ENCODE measurements at places on chromosomes 13 and 19. TPM values are rescaled to one million over a fixed set of nuclear protein-coding genes. Genes with fewer than 3 reads are reported as not detected.

Gene TSPAN16
- total RNA-seq: not detected

Gene BCAM
- not detected for total RNA-seq

DNA sequence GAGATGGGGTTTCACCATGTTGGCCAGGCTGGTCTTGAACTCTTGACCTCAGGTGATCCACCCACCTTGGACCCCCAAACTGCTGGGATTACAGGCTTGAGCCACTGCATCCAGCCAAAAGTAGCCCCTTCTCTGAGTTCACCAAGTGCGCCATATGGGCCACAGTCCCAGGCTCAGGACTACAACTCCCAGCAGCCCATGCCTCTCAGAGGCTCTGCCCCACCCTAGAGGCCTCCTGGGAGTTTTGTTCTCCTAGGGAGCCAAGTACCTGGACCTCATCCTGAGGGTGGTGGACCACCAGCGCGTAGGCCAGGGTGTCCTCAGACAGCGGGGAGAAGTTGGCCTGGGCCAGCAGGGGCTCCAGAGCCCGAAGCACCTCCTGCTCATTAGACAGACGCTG, 18.8 kb downstream of the TMEM143 start:
- H3K27me3 ChIP-seq: no peaks in the 10 kb centered on the region
- H3K4me3 ChIP-seq: no peak overlapping the region
- no peak for DNase-seq
- no peaks in the 10 kb centered on the region for H3K4me1 ChIP-seq
- no peak overlapping the region for H3K27ac ChIP-seq
- H3K36me3 ChIP-seq: no peaks in the 10 kb centered on the region

GRCh38 chr19:20558011-20558410, 7.6 kb downstream of the ZNF737 start:
- H3K4me3 ChIP-seq: no peak overlapping the region
- H3K27ac ChIP-seq: no peak overlapping the region
- H3K27me3 ChIP-seq: no peaks in the 10 kb centered on the region
- H3K4me1 ChIP-seq: no peaks in the 10 kb centered on the region

DNA sequence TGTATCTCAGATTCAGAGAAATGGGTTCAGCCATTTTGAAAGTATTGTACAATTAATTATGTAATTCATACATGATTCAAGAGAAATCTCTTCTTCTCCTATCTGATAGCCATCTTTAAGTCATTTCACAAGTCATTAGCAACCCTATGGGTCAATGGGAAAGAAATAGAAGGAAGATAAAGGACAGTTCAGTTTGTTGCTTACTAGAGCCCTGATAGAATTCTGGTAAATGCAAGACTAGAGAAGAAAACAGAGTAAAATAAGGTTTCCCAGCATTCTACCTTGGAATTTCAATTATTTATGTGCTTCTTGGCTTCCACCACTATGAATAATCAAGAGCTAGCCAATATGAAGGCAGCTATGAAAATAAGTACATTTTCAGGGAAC, 117.7 kb downstream of the LHFPL6 start:
- no peaks in the 10 kb centered on the region for H3K36me3 ChIP-seq
- H3K27me3 ChIP-seq: peaks cover 3% of the 10 kb centered on the region
- DNase-seq: no peak
- H3K4me1 ChIP-seq: no peaks in the 10 kb centered on the region
- H3K4me3 ChIP-seq: no peak overlapping the region
